Forelimb muscle (tissue), 1 donor: ENCODE measurements at places on chromosomes 12 and 14.

GRCh38 chr12:42234970-42235369 is 3.1 kb downstream of the YAF2 start:
- no peak for DNase-seq

- peak; percentile 29 for DNase-seq
Measured at GRCh38 chr12:113980537-113981337, 14.6 kb upstream of the RBM19 start.

GRCh38 chr14:33646692-33647260 is 304.1 kb downstream of the EGLN3 start:
- DNase-seq: no peak

- DNase-seq: no peak
Measured at GRCh38 chr12:103493199-103493598, 2.6 kb downstream of the C12orf42 start.

DNA sequence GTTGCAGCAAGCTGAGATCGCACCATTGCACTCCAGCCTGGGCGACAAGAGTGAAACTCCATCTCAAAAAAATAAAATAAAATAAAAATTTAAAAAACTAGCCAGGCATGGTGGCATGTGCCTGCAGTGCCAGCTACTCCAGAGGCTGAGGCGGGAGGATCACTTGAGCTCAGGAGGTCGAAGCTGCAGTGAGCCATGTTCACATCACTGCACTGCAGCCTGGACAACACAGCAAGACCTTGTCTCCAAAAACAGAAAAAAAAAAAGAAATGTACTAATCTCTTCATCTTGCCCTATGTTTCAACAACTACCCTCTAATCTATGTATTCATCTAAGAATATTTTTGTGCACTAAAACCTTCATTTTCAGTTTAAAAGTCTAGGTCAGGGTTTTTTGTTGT is 6.5 kb downstream of the NAA25 start:
- no peak for DNase-seq

GRCh38 chr12:48419116-48419935 is 53.0 kb upstream of the ANP32D start:
- DNase-seq: no peak

GRCh38 chr14:31270196-31270772 is 62.7 kb upstream of the HECTD1 start:
- no peak for DNase-seq
